RPMI8226 (cell line): ENCODE measurements at places on chromosomes 4 and X.

DNA sequence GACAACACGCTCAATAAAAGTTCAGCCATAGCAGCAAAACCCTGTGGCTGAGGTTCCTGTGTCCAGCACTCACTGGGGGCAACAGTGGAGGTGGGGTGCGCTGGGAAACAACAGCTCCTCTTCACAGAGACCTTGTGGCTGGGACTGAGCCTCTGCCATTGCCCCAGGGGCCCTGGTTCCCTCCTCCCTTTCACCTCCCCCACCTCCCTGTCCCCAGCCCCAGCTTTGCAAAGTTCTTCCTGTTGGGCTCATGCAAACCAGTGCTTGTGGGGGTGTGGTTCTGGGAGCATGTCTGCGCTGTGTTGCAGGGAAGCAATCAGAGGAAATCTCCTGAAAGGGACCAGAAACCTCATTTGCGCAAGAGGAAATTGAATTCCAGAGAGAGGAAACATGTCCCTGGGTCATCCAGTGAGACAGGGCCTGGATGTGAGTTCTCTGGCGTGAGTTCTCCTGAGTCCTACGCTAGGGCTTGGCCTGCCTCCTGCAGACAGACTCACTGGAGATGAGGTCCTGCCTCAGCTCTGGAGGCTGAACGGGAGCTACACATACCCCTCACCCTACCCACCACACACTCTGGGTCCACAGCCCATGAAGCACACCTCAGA lies 7.4 kb downstream of the FATE1 start:
- no peak for DNase-seq

DNA sequence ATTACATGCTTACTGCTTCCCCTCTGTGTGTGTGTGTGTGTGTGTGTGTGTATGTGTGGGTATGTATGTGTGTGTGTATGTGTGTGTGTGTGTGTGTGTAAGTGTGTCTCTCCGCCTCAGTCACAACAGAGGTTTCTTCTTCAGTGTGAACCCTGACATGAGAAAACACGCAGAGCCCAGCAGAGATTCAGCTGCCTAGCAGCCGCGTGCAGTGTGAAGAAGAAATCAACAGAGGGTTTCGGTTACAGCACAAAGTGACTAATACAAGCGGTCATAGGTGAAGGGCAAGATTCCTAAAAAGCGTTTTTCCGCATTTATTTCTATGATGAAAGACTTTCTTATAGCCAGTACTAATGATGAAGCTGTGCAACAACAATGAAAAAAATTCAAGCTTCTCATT lies 55.3 kb upstream of the ZFP42 start:
- DNase-seq, result no peak

DNA sequence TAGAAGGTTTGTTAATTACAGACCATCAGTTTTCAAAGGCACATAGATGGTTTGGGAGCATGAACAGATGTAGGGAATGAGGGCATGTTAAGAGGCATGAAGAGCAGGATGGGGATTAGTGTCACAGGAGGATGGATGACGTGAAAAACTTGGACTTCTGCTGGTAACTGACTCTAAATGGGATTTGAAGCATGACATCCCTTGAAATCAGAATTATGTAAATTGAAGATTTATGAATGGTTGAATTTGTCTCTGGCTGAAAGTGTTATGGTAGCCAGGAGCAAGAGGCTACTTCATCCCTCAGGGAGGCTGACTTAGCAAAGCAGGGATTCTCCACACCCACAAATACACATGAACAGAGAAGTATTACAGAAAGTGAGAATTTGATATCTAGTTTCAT lies 454.6 kb downstream of the MAGEB5 start:
- DNase-seq, result no peak

- DNase-seq, result no peak
Observed at GRCh38 chrX:21375708-21376009, 1.4 kb downstream of the CNKSR2 start.

GRCh38 chr4:17535242-17535641 lies 20.3 kb downstream of the CLRN2 start:
- no peak for DNase-seq

DNA sequence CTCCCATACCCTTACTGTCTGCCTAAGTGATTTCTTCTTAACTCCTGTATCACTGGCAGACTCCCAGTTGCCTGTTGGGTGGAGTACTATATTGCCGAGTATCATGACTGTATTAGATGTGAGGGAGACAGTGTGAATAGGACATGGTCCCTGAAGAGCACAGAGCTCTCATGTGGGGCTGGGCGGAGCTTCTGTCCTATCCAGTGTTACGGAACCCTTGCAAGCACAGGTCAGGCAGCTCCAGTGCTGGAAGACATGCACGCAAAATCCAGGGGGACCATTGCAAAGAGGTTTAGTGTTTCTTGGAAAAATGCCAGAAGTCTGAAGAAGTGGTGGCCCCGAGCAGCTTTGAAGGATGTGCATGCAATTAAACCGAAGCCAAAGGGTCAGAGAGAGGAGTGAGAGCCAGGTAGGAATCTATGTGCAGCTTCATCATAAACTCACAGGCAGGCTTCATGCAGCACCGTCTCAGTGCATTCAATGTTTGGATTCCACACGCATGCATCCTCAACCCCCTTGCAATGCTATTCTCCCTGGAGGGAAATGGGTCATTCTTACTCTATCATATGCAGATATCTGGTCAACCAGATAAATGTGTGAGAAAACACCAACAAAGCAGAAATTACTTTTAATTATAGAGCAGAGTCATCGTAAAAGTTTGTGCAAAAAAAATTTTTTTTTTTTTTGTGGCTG lies 49.7 kb upstream of the DHRSX start:
- no peak for DNase-seq

DNA sequence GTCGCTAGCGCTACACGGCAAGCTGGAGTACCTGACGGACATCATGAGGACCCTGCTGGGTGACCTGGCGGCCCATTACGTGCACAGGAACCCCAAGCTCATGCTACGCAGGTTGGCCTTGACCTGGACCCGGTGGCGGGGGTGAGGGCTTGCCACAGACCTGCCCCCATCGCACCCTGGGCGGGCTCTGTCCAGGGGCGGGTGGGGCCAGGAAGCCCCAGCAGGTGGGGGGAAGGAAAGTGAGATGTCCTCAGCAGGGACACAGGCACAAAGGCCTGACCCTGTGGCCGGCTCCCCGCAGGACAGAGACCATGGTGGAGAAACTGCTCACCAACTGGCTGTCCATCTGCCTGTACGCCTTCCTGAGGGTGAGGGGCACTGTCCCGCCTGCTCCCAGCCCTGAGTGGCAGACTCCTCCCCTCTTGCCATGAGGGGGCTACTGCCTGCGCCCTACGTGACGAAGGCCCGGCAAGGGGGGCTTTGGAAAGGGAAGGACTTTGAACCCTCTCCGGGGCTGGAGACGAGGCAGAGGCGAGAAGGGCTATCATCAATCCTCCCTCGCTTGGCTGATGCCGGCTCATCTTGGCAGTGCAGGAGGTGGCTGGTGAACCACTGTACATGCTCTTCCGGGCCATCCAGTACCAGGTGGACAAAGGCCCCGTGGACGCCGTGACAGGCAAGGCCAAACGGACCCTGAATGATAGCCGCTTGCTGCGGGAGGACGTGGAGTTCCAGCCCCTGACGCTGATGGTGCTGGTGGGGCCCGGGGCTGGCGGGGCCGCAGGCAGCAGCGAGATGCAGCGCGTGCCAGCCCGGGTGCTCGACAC lies 5.3 kb upstream of the SRPK3 start:
- DNase-seq, result no peak

DNA sequence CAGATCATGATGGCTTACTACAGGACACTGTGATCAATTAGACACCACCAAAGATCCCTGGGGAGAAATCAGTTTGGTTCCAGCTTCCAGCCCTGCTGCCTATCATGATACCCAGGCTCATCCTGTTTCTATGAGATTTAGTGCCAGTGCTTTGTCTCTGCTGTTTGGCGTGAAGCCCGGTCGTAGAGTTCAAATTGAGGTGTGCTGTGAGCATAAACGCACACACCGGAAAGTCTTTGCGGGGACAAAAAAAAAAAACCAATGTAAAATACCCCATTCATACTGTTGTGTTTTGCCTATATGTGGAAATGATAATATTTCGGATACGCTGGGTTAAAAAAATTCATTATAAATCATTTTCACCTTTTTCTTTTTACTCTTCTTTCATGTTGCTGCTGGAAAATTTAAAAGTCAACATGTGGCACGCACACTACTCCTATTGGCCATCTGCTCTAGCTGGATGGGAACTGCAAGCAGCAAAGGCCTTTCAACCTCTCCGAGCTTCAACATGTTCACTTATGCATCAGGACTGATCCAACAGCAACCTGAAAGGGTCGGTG lies 607 bp upstream of the DKC1 start:
- DNase-seq, result peak; percentile 78

DNA sequence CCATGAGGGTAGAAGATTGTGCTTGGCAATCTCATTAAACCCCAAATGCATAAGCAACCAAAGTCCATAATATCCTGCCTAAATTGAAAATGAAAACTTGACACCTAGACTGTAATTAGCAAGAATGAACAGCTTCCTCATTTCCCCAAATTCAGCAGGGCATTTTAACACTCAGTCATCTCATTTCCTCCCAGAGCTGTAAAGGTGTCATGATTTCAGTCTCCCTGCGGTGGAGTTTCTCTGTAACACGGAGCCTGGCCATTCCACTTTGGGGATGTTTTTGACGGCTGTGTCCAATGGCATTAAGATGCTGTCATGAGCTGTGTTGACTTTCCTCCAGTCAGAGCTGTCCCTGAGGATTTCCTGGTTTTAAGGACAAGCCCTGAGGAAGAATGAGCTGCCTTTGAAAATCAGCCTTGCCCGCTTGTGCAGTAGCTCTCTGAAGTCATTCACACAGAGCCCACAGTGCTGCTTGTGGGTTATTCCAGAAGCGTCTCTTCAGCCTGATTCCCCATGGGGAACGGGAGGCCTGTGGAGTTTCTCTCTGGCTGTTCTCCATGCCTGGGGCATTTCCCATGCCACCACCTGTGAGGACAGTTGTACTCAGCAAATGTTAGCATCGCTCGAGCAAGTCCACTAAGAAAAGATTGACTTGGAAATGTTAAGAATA lies 187.0 kb downstream of the MID1 start:
- no peak for DNase-seq

GRCh38 chr4:82551734-82552133 lies 10.1 kb downstream of the TMEM150C start:
- no peak for DNase-seq

- no peak for DNase-seq
Observed at GRCh38 chrX:84064164-84064563, 123.8 kb downstream of the RPS6KA6 start.

- no peak for DNase-seq
Observed at GRCh38 chr4:152278172-152278504, 257.8 kb downstream of the FBXW7 start.

DNA sequence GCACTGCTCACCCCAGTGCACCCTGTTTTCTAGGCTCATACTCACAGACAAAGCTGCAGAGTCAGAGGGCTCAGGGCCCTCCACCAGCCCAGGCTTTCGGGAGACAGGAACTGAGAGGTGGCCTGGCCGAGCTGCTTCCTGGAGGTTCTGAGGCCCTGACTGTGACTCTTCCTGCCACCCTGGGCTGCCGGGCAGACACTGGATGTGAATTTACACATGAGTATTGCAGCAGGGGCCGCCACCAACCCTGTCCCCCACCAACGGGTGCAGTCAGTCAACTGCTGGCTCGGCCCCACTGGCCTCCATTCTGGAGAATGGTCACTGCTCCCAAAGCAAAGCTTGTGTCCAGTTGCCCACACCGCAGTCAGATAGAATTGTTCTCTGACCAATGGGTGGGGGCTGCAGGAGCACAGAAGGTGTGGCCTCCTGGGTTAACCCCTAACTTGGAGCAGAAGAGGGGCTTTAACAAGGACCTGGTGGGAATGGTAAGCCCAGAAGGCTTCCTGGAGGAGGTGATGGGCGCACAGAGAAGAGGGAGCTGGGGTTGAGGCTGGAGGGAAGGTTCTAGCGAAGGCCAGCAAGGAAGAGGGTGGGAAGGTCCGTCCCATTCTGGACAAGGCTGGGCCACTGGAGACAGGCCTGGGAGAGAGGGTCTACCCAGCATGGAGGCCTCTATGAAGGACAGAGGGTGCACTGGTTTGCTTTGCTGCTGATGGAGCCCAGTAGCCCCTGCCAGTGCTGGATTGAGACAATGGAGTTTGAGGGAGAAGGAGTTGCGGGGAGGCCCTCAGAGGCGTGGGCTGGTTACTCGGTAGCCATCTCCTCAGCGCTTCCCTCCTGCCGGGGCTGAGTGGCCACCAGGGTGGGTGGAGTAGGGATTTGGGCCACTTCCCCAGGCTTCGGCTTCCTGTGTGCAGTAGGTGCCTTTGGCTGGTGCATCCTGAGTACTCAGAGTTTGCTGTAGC lies 135.3 kb downstream of the CPZ start:
- peak; percentile 13 for DNase-seq

- DNase-seq, result no peak
Observed at GRCh38 chr4:181438641-181439040, 804.6 kb upstream of the TENM3 start.

DNA sequence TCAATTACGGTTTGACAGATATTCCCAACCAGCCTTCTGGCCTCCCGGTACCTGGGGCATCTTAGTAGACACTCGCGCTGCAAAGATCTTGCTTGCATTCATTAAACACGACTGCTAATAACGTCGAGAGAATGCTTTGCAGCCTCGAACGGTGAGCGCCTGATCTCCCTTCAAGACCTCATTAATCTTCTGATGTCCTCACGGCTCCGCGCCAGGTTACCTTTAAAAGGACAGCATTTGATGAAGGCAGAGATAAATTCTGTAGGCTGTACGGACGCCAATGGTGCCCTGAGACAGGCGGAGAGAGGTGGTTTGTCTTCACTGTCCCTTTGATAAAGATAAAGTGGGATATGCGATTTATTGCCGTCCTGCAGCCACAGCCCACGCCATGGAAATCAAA lies 64.2 kb downstream of the SHOX start:
- DNase-seq, result no peak

- DNase-seq, result no peak
Observed at GRCh38 chr4:179328627-179329026, 1886.4 kb upstream of the AGA start.

DNA sequence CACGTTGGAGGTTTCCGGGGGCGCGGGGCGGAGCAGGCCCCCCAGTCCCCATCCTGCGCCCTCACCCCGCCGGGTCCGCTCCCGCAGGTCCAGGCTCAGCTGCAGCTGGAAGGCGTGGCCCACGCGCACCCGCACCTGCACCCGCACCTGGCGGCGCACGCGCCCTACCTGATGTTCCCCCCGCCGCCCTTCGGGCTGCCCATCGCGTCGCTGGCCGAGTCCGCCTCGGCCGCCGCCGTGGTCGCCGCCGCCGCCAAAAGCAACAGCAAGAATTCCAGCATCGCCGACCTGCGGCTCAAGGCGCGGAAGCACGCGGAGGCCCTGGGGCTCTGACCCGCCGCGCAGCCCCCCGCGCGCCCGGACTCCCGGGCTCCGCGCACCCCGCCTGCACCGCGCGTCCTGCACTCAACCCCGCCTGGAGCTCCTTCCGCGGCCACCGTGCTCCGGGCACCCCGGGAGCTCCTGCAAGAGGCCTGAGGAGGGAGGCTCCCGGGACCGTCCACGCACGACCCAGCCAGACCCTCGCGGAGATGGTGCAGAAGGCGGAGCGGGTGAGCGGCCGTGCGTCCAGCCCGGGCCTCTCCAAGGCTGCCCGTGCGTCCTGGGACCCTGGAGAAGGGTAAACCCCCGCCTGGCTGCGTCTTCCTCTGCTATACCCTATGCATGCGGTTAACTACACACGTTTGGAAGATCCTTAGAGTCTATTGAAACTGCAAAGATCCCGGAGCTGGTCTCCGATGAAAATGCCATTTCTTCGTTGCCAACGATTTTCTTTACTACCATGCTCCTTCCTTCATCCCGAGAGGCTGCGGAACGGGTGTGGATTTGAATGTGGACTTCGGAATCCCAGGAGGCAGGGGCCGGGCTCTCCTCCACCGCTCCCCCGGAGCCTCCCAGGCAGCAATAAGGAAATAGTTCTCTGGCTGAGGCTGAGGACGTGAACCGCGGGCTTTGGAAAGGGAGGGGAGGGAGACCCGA lies 14.0 kb downstream of the SHOX start:
- peak; percentile 3 for DNase-seq
